ENCODE measurements at places on chromosomes 12 and 14.

GRCh38 chr14:104179126-104179525 is 40.7 kb downstream of the KIF26A start:
- no peak for DNase-seq

GRCh38 chr14:29858299-29858698 is 69.3 kb downstream of the PRKD1 start:
- DNase-seq = no peak

DNA sequence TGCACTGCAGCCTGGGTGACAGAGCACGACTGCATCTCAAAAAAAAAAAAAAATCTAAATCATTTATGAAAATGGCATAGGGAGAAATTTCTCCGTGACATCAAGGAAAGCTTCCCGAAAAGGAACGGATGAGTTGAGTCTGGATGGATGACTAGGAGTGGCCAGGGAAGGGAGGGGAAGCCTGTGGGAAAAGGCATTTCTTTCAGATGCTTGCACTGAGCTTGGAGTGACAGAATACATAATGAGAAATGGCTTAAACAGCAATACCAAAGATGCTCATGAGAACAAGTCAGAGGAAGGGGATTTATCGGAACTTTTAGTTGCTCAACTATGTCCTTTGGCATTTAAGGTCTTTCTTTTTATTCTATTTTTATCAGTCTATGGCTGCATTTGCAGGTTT is 1369.2 kb upstream of the TMEM132C start:
- no peak for DNase-seq

DNA sequence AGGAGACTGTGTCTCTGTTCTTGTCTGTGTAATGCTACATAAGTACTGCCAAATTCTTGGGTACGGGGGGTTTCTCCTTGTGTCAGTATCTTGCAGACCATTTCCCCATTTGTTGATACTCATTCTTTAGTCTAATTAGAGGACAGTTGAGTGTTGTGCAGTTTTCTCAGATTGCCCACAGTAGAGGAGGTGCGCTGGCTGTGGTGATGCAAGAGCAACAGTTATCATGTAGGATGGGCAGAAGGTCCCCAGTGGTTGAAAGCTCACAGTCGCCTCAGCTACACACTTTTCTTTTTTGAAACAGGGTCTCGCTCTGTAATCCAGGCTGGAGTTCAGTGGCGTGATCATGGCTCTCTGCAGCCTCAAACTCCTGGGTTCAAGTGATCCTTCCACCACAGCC is 37.8 kb upstream of the ATP2A2 start:
- DNase-seq = no peak

GRCh38 chr12:130462558-130463274 is 125.0 kb downstream of the PIWIL1 start:
- no peak for DNase-seq

- no peak for DNase-seq
These were observed 392.6 kb downstream of the FUT8 start for GRCh38 chr14:65805113-65805473.

GRCh38 chr14:22721213-22721612 is 45.3 kb upstream of the OXA1L start:
- DNase-seq = no peak

GRCh38 chr12:80205960-80206359 is 106.6 kb downstream of the OTOGL start:
- DNase-seq = no peak

GRCh38 chr14:88825503-88825902 is 1.1 kb downstream of the TTC8 start:
- no peak for DNase-seq

- DNase-seq = peak; percentile 41
These were observed 192.2 kb upstream of the ARHGAP5 start for GRCh38 chr14:31884776-31885379.

- DNase-seq = peak; percentile 68
These were observed 59.9 kb upstream of the PPP4R3A start for GRCh38 chr14:91570021-91570420.

DNA sequence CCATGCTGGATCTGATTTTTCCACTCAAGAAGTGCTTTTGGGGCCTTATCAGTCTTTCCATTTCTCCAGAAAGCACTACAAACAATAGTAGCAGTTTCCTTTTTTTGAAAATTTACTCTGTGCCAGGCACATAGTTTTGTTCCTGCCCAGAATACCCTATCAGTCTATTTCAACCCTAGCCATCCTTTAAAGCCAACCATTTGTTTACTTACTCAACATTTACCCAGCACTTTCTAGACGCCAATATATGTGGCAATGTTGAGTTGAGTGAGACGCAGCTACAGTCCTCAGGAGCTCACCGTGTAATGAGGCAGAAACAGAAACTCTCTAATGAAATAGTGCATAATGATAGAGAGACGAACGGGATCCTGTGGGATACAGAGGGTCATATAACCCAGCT is 32.9 kb upstream of the CHST11 start:
- DNase-seq = no peak

GRCh38 chr12:88546226-88546625 is 34.0 kb downstream of the KITLG start:
- no peak for DNase-seq

- peak; percentile 82 for DNase-seq
These were observed 196.6 kb downstream of the GLT1D1 start for GRCh38 chr12:129049917-129050316.

- DNase-seq = no peak
These were observed 71.3 kb downstream of the DUSP6 start for GRCh38 chr12:89280833-89281538.

DNA sequence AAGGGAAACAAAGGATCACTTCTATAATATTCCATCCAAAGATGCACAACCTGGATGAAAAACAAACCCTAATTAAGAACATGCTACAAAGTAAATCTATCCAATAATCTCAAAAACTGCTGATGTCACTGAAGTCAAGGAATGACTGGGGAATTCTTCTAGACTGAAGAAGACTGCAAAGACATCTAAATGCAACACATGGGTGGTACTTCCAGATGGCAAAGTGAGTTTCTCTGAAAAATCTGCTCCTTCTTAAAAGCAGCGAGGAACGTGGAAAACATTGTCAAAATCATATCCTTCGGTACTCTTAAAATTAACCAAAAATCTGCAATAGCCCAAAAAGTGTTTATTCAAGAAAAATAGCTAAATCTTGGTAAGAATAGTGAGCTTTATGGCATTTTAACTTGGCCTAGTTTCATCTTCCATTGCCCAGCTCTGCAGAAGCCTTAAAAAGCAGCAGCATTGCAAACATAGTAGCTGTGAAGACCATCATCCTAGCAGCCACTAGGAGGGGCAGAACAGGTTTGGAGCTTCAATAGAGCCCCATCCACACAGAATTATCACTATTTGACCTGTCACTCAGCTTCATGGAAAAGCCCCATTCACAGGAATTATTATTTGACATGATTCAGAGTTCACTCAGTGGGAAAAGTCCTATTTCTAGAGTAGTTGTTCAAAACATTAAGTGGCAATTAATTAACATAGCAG is 7.4 kb downstream of the CLEC14A start:
- peak; percentile 45 for DNase-seq

- no peak for DNase-seq
These were observed 127.7 kb downstream of the C12orf50 start for GRCh38 chr12:87901457-87901856.

GRCh38 chr14:102831163-102831804 is 54.0 kb downstream of the TRAF3 start:
- DNase-seq = no peak

GRCh38 chr12:122021822-122022392 is at the start of gene BCL7A:
TSS of gene BCL7A (plus strand) at chr12:122021884. CDS start at chr12:122022092, 208 bp downstream.
- peak; percentile 79 for DNase-seq

DNA sequence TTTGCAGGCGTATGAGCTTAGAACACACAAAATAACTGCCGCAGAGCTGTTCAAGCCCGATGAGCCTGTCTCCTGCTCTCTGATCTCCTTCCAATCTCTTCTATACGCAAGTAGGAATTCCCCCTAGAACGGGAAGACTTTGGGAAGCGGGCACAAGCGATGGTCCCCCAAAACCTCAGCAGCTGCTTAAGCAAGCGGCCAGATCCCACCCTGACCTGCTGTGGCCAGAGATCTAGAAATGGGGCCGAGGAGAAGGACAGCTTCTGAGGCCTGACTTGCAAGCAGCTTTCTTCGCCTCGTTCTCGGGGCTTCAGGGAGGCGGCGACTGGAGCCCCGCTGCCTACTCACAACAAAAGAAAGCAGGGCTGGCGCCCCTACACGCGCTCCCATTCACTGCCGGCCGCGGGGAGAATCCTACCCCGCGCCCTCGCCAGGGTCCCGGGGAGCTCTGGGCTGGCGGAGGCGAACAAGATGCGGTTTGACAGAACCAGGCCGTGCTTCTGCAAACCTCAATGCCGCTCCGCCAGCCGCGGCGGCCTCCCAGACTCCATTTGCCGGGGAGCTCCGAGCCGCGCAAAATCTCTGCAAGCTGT is 922 bp downstream of the TBX5 start:
- peak; percentile 49 for DNase-seq

- no peak for DNase-seq
These were observed 3.3 kb upstream of the MDM1 start for GRCh38 chr12:68335462-68335861.

DNA sequence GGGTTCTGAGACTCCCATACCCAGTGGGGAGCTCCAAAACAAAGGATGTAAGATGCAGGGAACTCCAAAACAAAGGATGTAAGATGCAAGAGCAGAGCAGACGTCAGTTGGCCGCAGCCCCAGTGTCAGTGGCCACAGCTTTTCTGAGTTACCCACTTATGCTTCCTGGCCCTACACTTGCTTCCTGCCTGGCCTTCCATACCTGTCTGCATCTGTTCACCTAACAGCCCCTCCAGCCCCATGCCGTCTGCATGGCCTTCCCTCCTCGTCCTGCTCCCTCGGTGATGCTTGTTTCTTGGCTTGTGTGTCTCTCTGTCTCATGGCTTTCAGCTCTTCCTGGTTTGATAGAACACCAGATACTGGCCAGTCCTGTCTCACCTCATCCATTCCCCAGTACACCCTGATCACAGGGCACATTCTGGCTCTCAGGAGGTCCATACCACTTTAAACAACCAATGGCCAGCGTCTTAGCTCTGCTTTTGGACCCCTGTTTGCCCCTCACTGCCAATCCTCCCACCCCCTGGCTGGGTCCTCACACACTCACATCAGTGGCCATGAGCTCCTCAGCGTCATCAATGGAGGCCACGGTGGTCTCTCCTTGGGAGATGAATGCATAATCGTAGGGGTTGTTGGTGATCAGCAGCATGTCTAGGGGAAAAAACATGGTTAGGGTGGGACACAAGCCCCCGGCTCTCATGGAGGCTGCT is 5.3 kb downstream of the MYH7 start:
- no peak for DNase-seq

DNA sequence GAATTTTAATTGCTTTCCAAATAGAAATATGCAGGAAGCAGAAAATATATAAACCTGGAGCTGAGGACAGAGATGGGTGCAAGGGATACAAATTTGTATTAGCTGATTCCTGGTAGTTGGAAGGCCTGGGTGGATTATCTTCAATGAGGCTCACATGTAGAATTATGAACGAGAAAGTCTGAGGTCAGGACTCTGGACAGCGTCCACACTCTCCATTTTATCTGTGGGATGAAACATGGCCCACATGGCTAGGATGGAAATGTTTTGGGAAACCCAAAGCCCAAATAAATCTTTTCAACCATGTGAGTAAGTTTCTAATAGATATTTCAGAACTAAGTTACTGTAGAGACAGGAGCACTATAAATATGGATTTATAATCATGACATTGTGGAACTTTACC is 256.1 kb downstream of the APAF1 start:
- DNase-seq = peak; percentile 3

GRCh38 chr14:56224229-56224628 is 106.0 kb downstream of the PELI2 start:
- no peak for DNase-seq

GRCh38 chr14:77523109-77523508 is 24.5 kb upstream of the ISM2 start:
- no peak for DNase-seq

DNA sequence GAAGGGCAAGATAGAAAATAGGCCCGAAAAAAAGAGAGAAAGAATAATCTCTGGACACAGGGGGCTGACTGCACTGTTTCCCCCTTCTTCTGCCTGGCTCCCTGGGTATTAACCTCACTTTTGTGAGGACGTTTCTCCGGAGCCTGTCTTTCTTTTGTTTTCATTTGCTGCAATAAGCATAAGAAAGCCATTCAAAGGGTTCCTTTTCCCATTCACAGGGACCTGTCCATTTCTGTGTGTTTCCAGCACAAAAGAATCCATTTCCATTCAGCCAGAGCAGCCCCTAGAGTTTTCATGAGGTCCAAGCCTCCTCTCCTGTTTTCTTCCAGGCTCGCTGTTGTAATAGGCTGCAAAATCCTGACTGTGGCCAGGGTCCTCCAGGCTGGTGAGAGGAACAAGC is 16.8 kb downstream of the PLXNC1 start:
- no peak for DNase-seq

DNA sequence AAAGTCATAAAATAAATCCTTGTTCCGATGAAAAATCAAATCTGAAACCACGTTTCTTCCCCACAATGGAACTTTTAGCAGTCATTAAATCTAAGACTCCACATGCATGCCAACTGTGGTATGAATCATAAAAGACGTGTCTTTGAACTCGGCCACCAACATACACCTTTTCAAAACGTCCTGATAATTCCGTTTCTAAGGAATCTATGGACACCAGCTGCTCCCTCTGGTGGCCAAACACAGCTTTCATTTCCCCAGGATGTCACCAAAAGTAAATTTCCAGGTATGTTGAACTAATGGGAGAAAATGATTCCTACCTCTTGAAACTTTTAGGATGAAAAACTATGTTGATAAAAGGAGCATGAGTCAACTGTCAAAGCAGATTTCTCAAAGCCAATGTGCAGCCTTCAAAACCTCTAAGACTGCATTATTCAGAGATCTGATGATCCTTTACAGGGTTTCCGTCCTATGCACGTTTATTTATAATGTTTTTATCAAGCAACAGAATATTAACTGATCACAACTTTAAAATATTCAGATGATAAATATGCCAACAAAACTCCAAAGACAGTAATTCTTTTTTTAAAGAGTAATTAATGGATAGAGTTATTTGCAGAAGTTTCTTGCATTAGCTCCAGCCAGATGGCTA is 96.2 kb downstream of the CIT start:
- peak; percentile 46 for DNase-seq

DNA sequence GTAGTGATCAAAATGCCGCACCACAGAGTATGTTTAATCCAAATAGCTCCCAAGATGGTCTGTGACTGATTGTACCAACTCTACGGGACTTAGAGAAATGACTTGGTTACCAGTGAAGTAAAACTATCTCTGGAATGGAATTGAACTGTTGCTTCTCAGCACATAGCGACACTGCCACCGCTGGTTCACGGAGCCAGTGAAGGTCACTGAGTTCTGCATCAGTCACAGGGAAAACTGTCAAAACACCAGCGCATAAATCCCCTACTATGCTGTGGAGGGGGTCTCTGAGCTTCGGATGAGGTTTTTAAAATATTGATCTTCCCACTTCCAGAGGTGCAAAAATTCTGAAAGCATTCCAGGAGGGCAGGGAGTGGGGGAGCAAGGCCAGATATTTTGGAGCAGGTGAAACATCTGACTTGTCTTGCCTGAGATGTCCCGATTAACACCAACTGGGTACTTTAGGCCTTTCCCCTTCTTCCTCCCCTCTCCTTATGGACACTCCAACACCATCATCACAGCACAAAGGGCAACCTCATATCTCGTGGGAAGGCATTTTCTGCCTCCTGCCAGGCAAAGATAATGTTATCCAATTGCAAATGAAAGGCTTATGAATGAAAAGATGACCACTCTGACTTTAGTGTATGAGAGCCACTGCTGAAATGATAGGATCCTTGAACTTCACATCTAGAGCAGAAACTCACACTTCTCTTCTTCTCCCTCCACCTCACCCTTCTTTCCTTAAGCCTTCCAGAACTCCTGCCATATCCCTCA is 2.0 kb upstream of the PLXNC1 start:
- no peak for DNase-seq

GRCh38 chr14:54834727-54835126 is 67.9 kb downstream of the GCH1 start:
- no peak for DNase-seq

Measured in mesendoderm (in vitro differentiated cells).